ENCODE measurements at places on chromosomes 4 and X. TPM values are rescaled to one million over a fixed set of nuclear protein-coding genes. Genes with fewer than 3 reads are reported as not detected.

Gene FMR1NB
- not detected for total RNA-seq

Gene CDKL5
- total RNA-seq = 1.1 TPM

Gene SPATA18
- total RNA-seq = 9.1 TPM

Gene ARHGEF9
- 6.2 TPM for total RNA-seq

Gene ZMAT1
- 0.81 TPM for total RNA-seq

Gene LARP7
- total RNA-seq = 22.8 TPM

Gene CC2D2A
- 6.5 TPM for total RNA-seq

Gene SLIT2
- 1.3 TPM for total RNA-seq

Gene UGT2B17
- not detected for total RNA-seq

Gene DGAT2L6
- total RNA-seq = 0.16 TPM

Gene PRSS48
- total RNA-seq = not detected

Gene CXCL11
- 5.7 TPM for total RNA-seq

Gene F8A2
- total RNA-seq = not detected

Gene PABPC1L2A
- not detected for total RNA-seq

Gene PLK4
- total RNA-seq = 14.0 TPM

Gene PF4V1
- 0.25 TPM for total RNA-seq

Gene PNMA6A
- 0.94 TPM for total RNA-seq

Gene KLB
- 0.06 TPM for total RNA-seq

Gene PRSS12
- total RNA-seq = 15.2 TPM

Gene SOX3
- not detected for total RNA-seq

Gene DSPP
- not detected for total RNA-seq

Gene F8
- 2.4 TPM for total RNA-seq

Gene XAGE1A
- not detected for total RNA-seq

Gene H2BW2
- total RNA-seq = not detected

Gene LANCL3
- 0.16 TPM for total RNA-seq

Gene SLC9B1
- 0.19 TPM for total RNA-seq

Gene SMIM10
- 1.3 TPM for total RNA-seq

Gene GSTCD
- 9.7 TPM for total RNA-seq

Gene ARHGEF38
- total RNA-seq = not detected

Gene L1CAM
- total RNA-seq = 0.16 TPM

Gene BRCC3
- total RNA-seq = 12.6 TPM

Gene HS3ST1
- total RNA-seq = 1.1 TPM

Gene MAGEC3
- total RNA-seq = not detected

Gene GLA
- total RNA-seq = 21.2 TPM

Gene MORC4
- 8.1 TPM for total RNA-seq

Gene GLUD2
- total RNA-seq = 3.9 TPM
